ENCODE measurements at places on chromosomes 16 and 17.

GRCh38 chr17:55575058-55575636 lies 63.9 kb upstream of the SMIM36 start:
- peaks cover 14% of the 10 kb centered on the region for H3K4me1 ChIP-seq
- H3K27me3 ChIP-seq, result no peaks in the 10 kb centered on the region
- H3K4me3 ChIP-seq, result no peak overlapping the region
- H3K36me3 ChIP-seq, result no peaks in the 10 kb centered on the region
- DNase-seq, result no peak

GRCh38 chr16:17552351-17552750 lies 81.6 kb upstream of the XYLT1 start:
- H3K27ac ChIP-seq, result no peak overlapping the region
- H3K27me3 ChIP-seq, result peaks cover 1% of the 10 kb centered on the region
- no peak for DNase-seq

DNA sequence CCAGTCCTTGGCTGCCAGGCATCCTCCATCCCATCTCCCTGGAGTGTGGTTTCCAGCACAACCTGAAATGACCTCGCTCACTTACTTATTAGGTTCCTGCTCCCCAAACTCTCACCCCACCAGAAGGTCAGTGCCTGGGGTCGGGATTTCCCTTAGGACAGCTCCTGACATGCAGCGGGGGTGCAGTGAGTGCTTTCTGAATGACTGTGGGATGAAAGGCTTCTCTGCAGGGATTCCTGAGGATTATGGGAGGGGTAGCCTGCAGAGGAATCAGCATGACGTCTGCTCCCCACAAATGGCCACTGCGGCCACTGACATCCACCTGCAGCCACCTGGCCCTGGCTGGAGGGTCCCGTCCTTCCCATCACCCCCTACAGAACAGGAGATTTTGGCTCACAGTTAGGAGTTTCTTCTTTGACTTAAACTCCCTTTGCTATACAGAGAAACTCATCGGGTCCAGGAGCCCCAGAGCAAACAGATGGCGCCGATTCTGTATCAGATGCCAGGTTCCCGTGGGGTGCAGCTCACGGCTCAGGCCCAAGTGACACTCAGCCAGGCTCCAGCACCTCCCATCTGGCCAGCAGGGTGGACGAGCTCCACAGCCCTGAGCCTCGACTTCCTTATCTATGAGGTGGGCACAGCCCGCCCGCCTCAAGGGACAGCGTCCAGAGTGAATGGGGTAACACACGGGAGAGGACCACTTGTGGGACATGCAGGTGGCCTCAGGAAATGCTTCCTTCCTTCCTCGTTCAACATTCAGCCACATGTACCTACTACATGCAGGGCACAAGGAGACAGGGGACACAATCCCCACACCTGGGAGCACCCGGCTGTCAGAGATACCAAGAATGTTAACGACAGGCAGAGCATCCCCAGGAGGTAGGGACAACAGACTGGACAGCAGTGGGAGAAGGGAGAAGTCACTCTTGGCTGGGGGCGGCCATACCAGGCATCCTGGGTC lies 69.8 kb downstream of the RMI2 start:
- H3K4me3 ChIP-seq, result no peak overlapping the region
- H3K4me1 ChIP-seq, result no peaks in the 10 kb centered on the region
- H3K27me3 ChIP-seq, result no peaks in the 10 kb centered on the region

DNA sequence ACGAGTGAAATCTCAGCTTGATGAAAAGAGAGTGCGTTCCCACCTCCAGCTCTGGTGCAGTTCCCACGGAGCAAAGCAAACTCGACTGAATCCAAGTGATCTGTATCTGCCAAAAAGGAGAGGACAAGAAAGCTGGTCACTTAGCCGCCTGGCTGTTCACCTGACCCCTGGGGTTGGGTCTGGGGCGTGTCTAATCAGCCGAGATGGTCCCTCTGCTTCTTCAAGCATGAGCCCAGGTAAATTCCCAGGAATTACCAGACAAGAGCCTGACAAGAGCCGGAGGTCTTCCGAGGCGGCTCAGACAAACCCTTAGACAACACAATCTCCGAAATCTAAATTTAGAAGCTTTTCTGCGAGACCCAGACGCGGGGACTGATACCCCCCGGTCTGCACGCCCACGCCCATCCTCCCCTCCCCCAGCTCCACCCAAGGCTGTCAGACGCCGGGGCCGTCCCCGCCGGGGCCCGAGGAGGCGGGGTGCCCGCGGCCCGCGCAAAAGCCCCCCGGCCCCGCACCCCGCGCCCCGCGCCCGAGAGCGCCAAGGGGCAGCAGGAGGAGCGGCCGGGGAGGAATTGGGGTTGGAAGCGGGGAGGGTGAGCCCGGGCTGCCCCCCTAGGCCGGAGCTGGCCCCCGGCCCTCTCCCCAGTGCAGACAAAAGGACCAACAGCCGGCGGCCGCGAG lies 674 bp downstream of the ZNF821 start:
- peak; percentile 66 for DNase-seq
- peak overlapping the region; percentile 56 for H3K27ac ChIP-seq
- peaks cover 2% of the 10 kb centered on the region for H3K36me3 ChIP-seq
- peak overlapping the region; percentile 79 for H3K4me3 ChIP-seq

DNA sequence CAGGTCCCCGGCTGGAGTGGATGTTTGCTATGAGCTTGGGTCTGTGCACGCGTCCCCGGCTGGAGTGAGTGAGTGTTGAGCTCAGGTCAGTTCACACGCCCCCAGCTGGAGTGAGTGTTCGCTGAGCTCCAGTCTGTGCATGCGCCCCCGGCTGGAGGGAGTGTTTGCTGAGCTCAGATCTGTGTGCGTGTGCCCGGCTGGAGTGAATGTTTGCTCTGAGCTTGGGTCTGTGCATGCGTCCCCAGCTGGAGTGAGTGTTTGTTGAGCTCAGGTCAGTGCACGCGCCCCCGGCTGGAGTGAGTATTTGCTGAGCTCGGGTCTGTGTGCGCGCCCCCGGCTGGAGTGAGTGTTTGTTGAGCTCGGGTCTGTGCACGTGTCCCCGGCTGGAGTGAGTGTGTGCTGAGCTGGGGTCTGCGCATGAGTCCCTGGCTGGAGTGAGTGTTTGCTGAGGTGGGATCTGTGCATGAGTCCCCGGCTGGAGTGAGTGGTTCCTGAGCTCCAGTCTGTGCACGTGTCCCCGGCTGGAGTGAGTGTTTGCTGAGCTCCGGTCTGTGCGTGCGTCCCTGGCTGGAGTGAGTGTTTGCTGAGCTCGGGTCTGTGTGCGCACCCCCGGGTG lies 284.2 kb downstream of the SNX29 start:
- peaks cover 2% of the 10 kb centered on the region for H3K36me3 ChIP-seq
- DNase-seq, result no peak
- no peaks in the 10 kb centered on the region for H3K27me3 ChIP-seq
- H3K4me1 ChIP-seq, result no peaks in the 10 kb centered on the region
- no peak overlapping the region for H3K27ac ChIP-seq
- no peak overlapping the region for H3K4me3 ChIP-seq

GRCh38 chr17:80766290-80766855 lies 221.7 kb downstream of the RPTOR start:
- peak overlapping the region; percentile 89 for H3K27ac ChIP-seq
- H3K4me1 ChIP-seq, result peaks cover 67% of the 10 kb centered on the region
- H3K4me3 ChIP-seq, result no peak overlapping the region

DNA sequence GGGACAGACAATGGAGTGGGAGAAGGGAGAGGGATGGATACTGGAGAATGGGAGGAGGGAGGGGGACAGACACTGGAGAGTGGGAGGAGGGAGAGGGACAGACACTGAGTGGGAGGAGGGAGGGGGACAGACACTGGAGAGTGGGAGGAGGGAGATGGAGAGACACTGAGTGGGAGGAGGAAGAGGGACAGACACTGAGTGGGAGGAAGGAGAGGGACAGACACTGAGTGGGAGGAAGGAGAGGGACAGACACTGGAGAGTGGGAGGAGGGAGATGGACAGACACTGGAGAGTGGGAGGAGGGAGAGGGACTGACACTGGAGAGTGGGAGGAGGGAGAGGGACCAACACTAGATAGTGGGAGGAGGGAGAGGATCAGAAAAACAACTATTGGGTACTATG lies 426.7 kb upstream of the PMFBP1 start:
- no peaks in the 10 kb centered on the region for H3K4me1 ChIP-seq
- no peaks in the 10 kb centered on the region for H3K27me3 ChIP-seq
- no peak overlapping the region for H3K27ac ChIP-seq
- H3K36me3 ChIP-seq, result peaks cover 1% of the 10 kb centered on the region

- H3K27me3 ChIP-seq, result no peaks in the 10 kb centered on the region
- peaks cover under 1% of the 10 kb centered on the region for H3K4me1 ChIP-seq
- H3K4me3 ChIP-seq, result no peak overlapping the region
- no peak overlapping the region for H3K27ac ChIP-seq
- DNase-seq, result no peak
Measured at GRCh38 chr16:79012671-79013434, 587.7 kb downstream of the MAF start.

- H3K36me3 ChIP-seq, result peaks cover 51% of the 10 kb centered on the region
- no peaks in the 10 kb centered on the region for H3K27me3 ChIP-seq
Measured at GRCh38 chr16:29806641-29807425, 504 bp downstream of the MAZ start.

Measured in activated naive CD4-positive, alpha-beta T cell treated with anti-CD3 and anti-CD28 coated beads for 36 hours (primary cell).